ENCODE measurements at places on chromosomes 7 and 10.

DNA sequence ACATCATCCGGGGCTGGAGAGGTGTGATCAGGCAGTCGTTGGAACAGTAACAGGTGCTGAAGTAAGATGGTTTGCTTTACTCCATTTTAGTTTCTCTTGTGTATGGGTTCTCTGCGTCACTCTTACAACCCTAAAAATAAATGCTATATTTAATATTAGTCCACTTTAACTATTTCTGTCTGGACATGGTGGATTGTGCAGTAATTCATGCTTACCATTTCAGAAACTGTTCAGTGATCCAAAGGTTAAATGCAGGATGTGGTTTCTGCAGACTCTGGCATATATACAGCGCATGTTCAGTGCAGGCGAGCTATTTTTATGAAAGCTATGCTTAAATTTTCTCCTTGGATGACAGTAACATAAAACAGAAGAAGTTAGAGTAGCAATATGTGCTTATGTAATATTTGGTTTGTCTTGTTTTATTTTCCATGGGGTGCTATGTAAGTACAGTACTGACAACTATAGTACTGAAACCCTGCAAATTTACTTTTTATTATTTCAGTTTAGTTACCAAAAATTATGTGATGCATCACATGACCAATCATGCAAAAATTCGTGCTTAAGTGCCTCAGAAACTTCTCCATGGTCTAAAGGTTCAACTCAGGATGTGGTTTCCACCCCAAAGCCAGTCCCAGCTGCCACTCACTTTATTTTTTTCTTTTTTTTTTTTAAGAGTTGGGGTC, 46.6 kb upstream of the GRID1 start:
- peak; percentile 29 for DNase-seq

DNA sequence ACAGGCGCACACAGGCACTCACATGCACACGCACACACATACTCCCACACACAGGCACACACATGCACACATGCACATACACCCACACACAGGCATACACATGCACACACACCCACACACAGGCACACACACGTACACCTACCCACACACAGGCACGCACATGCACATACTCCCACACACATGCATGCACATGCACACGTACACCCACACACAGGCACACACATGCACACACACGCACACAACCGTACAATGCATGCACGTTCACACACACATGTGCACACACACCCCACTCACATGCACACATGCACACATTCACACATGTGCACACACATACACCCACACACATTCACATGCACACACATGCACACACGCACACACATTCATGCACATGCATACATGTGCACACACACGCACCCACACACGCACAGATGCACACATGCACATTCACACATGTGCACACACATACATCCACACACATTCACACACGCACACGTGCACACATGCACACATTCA, 59.3 kb downstream of the MKI67 start:
- DNase-seq = no peak

GRCh38 chr10:78066012-78066411, 32.3 kb downstream of the RPS24 start:
- no peak for DNase-seq

DNA sequence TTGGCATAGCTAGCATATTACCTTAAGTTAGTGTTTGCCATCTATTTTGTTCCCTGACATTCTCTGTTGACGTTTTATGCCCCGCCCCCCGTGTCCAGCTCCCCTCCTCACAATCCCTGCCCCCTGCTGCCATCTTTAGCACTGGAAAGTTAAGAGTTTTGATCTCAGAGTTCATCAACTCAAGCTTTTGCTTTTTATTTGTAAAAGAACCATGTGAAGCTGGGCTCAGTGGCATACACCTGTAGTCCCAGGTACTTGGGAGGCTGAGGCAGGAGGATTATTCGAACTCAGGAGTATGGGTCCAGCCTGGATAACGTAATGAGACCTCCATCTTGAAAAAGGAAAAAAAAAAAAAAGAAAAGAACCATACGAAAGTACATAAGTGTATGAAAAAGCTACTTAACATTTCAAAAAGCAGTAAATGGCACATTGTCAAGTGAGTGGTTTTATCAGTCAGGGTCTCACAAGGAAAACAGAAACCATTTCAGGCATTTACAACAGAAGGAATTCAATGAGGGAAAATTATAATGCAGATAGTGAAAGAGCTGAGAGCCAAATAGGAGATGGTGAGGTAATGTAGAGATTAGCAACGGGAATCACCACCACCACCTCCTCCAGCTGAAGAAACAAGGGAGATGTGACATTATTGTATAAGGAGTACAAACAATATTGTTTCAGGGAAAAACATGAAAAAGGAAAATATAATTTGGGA, 64.9 kb downstream of the MCU start:
- DNase-seq = peak; percentile 43

- DNase-seq = no peak
Observed at GRCh38 chr10:78283069-78283682, 249.5 kb downstream of the RPS24 start.

DNA sequence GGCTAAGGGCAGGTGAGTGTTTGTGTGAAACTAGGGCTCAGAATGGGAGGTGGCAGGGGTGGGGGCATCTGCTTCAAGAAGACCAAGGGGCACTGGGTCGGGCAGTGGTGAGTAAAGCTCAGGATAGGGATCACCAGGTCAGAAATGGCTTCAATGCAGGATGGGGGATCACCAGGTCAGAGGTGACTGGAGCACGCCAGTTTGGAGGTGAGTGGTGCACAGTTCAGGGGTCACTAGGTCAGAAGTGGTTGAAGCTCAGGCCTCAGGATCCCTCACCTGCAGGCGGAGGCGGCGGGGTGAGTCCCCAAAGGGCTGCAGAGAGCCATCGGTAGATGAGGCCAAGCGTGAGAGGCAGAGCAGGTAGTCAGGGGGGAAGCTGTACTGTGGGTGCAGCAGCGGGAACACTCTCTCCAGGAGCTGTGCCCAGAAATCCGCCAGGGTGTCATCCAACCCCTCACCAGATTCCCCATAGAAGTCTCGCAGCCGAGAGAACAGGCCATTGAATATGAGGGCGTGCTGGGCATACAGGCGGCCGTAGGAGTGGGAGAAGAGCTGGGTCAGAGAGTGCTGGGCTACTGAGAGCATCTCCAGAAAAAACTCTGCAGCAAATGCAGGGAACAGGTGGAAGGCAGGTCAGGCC, 1.8 kb downstream of the GPC2 start:
- DNase-seq = no peak

- DNase-seq = no peak
Observed at GRCh38 chr7:112223310-112223709, 16.8 kb downstream of the ZNF277 start.

GRCh38 chr10:102743078-102743587, 615 bp upstream of the WBP1L start:
- no peak for DNase-seq

- peak; percentile 10 for DNase-seq
Observed at GRCh38 chr7:54664235-54665228, 94.5 kb downstream of the SEC61G start.

- DNase-seq = no peak
Observed at GRCh38 chr10:104937567-104937966, 296.5 kb downstream of the SORCS3 start.

DNA sequence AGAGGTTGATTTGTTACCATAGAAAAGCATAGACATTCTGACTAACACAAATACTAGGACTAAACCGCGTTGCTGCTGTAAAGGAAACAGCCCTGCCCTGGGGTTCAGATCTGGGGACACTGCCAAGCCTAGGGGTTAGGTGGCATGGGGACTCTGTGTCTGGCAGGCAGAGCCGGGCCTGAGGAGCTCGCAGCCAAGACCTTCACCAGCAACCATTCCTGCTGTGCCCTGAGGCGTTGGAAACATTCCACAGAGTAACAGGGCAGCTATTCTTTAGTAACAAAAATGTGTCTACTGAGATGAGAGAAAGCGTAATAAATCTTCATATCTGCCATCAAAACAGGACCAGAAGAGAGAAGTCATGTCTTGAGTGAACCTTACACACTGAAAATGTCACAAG, 280.5 kb downstream of the POM121L12 start:
- DNase-seq = no peak

Data from brain microvascular endothelial cell (primary cell).